H7 (cell line): ENCODE measurements at places on chromosomes 1 and 21. TPM values are rescaled to one million over a fixed set of nuclear protein-coding genes. Genes with fewer than 3 reads are reported as not detected.
A peak's percentile ranks its signal among the peaks of the same experiment; 100 is the strongest.

GRCh38 chr1:20366463-20367115 lies 75.9 kb downstream of the VWA5B1 start:
- peak; percentile 73 for DNase-seq

DNA sequence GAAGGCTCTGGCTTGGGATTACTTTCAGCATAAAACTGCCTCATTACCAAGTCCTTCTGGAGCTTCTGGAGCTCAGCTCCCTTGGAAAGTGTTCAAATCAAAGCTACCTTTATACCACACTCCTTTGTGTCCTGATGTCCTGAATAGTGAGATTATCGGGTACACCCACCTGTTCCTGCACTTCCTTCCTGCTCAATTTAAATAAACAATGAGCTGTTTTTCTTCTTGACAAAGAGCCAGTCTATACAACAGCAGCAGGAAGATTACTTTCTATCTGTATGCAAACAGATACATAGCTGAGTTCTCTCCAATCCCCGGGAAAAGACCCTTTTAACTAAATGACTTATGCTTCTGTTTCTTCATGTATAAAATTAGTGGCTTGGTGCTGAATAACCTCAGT lies 258.0 kb upstream of the FMN2 start:
- DNase-seq, result no peak

SPRR5 gene
- not detected in 2 replicates for total RNA-seq

GRCh38 chr1:206460836-206461426 lies 9.3 kb upstream of the IKBKE start:
- DNase-seq, result peak; percentile 16

DNA sequence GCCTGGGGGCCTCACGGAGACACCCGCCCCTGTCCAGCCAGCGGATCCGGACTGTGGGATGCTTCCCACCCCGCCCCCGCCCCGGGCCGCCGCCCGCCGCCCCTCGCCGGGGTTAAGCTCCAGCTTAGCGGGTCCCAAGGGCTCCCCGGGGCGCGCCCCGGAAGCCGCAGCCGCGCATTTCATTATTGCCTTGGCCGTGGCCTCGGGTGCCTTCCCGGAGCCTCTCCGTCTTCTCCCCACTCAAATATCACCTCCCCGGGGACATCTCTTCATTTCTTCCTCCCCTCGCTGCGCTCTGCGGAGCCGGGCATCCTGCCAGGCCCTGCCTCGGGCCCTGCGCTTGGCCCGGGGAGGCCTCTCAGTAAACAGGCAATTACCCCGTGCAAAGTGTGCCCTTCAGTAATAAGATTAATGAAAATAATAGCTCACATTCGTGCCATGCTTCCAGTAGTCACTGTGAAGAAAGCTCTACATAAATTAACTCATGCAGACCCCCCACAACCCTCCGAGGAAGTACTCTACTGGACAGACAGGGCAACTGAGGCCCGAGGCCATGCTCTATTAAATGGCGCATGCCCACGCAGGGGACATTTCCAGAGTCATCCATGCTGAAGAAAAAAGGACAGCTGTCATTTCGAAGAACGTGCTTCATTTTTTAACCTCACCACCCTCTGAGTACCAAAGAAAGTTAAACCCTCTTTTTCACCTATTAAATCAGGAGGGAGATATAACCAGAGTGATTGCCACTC lies 49.9 kb upstream of the LAPTM5 start:
- DNase-seq, result no peak

ERMAP gene
- 4.6 and 5.0 TPM in 2 replicates for total RNA-seq

DNA sequence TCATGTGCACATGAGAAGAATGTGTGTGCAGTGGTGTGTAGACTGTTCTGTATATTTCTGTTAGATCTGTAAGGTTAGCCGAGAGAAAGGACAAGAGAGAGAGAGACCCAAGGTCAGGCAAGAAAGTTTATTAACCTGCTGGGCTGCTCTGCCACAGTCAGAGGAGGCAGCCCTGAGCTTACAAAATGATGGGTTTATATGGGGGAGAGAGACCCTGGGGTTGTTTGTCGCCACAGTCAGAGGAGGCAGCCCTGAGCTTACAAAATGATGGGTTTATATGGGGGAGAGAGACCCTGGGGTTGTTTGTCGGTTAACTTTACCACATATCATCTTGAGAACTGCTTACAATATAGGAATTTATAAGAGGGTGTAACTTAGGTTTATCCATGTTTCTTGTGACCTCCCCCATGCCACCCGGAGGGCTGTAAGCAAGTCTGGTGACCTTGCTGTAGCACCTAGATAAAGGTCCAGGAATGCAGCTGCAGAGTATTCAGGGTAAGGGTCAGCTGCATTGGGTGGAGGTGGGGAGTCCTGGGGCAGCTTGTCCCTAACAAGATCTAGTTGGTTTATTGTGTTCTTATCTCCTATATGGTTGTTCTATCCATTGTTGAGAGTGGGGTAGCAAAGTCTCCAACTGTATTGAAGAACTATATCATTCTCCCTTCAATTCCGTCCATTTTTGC lies 9.3 kb upstream of the ZBTB40 start:
- no peak for DNase-seq

DNA sequence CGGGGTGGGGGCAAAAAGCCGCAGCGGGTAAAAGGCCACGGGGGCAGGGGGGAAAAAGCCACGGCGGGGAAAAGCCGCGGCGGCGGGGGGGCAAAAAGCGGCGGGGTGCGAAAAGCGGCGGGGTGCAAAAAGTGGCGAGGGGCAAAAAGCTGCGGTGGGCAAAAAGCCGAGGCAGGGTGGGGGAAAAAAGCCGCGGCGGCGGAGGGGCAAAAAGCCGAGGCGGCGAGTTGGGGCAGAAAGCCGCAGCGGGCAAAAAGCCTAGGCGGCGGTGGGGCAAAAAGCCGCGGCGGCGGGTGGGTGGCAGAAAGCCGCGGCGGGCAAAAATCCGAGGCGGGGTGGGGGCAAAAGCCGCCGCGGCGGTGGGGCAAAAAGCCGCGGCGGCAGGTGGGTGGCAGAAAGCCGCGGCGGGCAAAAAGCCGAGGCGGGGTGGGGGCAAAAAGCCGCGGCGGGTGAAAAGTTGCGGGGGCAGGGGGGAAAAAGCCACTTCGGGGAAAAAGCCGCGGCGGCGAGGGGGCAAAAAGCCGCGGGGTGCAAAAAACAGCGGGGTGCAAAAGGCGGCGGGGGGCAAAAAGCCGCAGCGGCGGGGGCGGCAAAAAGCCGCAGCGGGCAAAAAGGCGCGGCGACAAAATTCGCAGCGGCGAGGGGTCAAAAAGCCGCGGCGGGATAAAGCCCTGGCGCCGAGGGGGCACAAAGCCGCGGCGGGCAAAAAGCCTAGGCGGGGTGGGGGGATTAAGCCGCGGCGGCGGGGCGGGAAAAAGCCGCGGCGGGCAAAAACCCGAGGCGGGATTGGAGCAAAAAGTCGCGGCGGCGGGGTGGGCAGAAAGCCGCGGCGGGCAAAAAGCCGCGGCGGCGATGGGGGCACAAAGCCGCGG lies 3901.2 kb downstream of the SRGAP2C start:
- no peak for DNase-seq

DNA sequence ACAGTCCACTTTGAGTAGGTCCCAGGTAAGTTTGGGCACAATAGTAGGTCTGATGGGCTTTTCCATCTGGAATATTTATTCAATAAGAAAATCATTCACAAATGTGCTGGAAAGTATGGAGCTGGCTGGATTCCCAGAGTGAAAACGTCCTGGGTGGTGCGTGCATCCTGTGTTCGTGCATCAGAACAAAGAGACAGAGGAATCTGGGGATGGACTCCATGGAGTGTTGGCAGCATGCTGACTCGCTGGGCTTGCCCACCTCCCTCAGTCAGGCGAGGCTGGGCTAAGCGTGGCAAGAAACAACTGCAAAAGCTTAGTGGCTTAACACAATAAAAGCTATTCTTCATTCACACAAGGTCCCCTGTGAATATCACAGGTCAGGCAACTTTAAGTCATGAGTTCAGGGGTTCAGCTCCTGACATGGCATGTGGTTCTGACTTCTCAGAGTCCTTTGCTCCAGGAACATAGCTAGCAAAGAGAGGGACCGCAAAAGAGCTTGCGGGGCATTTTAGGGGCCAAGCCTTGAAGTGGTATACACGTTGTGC lies 151.6 kb upstream of the ZNF644 start:
- no peak for DNase-seq

DNA sequence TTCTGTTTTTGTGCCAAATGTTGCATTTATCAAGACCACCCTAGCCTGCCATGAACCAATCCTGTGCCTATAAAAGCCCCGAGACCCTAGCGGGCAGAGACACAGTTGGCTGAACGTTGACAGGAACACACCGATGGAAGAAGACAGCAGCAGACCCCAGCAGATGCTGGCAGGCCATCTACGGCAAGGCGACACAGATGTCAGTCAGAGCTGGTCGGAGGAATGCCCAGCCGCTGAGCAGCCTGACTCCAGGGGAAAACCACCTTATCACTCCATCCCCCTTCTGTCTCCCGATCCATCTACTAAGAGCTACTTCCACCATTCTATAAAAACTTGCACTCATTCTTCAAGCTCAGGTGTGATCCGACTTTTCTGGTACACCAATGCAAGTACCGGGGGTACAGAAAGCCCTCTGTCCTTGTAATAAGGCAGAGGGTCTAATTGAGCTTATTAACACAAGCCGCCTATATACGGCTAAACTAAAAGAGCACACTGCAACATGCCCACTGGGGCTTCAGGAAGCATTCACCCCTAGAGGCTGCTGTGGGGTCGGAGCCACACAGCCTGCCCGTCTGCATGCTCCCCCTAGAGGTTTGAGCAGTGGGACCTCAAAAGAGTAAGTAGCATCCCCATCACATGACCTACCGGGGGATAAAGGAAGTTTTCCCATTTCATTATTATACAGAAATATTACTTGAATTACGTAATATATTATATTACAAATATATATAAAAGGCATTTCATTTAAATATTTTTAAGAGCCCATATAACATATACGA lies 1156.3 kb upstream of the B3GALT2 start:
- peak; percentile 46 for DNase-seq

SOX13 gene
- total RNA-seq, result 94.4 and 120 TPM in 2 replicates

SERTAD4 gene
- 8.7 and 12.0 TPM in 2 replicates for total RNA-seq

DNA sequence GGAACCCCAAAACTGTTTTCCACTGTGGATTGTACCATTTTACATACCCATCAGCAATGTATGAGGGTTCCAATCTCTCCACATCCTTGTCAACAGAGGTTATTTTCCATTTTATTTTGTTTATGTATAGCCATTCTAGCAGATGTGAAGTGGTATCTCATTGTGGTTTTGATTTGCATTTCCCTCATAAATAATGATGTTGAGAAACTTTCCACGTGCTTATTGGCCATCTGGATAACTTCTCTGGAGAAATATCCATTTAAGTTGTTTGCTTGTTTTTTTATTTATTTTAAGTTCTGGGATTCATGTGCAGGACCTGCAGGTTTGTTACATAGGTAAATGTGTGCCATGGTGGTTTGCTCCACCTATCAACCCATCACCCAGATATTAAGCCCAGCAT lies 280.2 kb upstream of the USP25 start:
- no peak for DNase-seq

DNA sequence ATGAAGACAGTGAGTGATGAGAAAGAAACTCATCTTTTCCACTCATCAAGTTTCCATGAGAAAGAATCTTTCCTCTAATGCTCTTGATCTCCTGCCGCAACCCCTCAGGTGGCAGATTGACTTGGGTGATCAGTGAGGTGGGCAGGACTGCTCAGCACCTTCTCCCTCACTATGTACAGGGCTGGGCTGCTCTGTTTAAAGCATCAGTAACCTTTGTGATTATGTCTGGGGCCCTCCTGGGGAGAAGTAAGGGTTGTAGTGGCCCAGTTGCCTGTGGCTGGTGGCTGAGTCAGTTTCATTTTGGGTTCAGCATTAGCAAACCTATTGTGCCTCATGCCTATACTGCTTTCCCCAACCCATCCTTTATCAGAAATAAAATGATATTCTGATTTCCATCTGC lies 366.0 kb downstream of the TTLL7 start:
- no peak for DNase-seq

- no peak for DNase-seq
These were observed 76.2 kb upstream of the KIAA1614 start for GRCh38 chr1:180836449-180836848.

- DNase-seq, result no peak
These were observed 31.3 kb downstream of the CBR1 start for GRCh38 chr21:36100971-36101641.

DNA sequence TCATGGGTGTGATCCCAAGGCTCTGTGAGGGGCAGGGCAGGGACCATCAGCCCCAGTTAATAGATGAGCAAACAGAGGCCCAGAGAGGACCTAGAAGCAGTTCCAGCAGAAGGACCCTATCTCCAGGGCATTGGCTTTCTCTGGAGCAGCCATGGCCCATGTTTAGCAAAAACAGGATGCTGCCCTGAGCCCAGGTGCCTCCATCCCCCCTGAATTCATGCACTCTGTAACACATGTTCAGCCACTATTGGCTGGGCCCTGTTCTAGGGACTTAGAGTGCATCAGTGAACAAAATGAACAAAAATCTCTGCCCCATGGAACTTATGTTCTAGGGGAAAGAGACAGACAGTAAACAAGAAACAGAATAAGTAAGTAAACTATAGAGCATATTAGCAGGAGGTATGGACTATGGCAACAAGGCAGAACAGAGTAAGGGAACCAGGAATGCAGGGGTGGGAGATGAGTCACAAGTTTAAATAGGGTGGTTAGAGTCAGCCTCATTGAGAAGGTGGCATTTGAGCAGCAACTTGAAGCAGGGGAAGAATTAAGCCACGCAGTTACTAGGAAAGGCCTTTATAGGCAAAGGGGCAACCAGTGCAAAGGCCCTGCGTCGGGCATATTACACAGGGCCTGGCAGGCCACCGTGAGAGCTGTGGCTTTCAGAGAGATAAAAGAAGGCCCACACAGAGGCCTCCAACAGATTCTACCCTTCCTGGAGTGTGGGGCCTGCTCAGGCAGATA lies 185.9 kb upstream of the EDN2 start:
- DNase-seq, result no peak

GRCh38 chr1:168225476-168226190 lies at the start of gene SFT2D2:
Gene SFT2D2, plus strand, starts transcription at chr1:168226004. Its CDS starts 76 bp downstream, at chr1:168226080.
- DNase-seq, result peak; percentile 91

DDAH1 gene
- 33.3 and 39.3 TPM in 2 replicates for total RNA-seq

DNA sequence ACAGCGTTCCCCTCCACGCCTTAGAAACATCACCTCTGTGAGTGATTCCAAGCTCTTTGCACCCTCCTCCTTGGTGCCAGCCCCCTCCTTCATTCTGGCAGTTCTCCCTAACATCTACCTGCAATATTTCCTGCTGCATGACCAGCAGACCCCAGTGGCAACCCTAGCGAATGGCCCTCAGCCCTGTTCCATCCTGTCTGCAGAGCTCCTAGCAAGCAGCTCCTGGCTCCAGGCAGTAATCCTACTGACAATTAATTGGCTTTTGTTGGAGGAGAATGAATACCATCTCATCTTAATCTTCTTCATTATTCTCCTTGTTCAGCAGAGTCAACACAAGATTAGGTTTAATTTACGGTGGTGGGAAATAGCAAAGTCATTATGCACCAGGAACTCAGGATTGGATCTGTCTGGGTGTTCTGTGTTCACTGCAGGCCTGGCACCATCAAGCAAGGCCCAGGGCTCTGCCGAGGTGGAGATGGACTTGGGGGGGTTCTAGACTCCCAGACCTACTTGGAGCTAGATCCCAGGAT lies 12.4 kb downstream of the FBXO2 start:
- DNase-seq, result no peak
